Iris pigment epithelial cell (primary cell): ENCODE measurements at places on chromosomes 2 and 18.

- no peak for DNase-seq
Measured at GRCh38 chr2:138329162-138329561, 172.4 kb upstream of the SPOPL start.

GRCh38 chr2:140797718-140798117, 1333.1 kb downstream of the LRP1B start:
- DNase-seq: no peak

DNA sequence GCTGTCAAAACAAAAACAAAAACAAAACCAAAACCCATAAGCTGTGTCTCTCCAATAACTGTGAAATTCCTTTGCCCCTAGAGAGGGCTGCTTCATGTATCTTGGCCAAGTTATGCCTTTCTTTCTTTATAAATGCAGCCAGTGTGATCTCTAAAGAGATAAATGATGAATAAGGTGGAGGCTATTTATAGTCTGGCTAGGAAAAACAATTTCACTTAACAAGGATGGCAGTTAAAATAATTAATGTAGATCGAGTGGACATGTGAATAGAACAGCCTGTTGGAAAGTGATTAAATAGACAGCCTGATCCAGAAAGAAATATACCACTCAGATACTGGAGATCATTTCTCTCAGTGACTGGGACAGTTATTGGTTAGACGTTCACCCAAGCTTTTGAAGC, 1666.9 kb upstream of the CELF4 start:
- DNase-seq: no peak

DNA sequence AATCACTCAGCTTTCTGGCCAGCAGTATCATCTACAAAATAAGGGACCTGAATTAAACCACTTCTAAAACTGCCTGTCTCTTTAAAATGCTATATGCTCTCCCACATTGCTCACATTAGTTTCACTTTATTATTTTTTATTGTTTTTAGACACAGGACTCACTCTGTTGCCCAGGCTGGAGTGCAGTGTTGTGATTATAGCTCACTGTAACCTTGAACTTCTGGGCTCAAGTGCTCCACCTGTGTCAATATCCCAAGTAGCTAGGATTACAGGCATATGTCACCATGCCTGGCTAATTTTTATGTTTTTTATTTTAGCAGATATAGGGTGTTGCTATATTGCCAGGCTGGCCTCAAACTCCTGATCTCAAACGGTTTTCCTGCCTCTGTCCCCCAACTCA, 591.3 kb upstream of the ZNF804A start:
- no peak for DNase-seq

- DNase-seq: peak; percentile 20
Measured at GRCh38 chr2:171723716-171724683, 36.7 kb downstream of the DYNC1I2 start.

DNA sequence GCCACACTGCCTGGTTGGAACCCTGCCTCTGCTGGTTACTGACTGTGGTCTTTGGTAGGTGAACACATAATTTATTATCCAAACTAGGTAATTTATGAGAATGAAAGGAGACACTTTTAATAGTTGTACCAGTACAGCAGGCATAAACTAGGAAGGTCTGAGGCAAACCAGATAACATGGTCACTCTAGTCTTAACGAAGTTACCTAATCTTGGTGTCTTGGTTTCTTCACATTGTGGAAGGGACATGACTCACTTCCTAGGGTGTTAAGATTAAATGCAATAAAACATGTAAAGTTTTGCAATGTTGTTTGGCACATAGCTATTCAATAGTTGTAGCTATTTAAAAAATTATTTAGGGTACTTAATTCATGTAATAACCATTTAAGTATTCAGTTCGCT, 23.3 kb downstream of the SPTBN1 start:
- DNase-seq: peak; percentile 83

DNA sequence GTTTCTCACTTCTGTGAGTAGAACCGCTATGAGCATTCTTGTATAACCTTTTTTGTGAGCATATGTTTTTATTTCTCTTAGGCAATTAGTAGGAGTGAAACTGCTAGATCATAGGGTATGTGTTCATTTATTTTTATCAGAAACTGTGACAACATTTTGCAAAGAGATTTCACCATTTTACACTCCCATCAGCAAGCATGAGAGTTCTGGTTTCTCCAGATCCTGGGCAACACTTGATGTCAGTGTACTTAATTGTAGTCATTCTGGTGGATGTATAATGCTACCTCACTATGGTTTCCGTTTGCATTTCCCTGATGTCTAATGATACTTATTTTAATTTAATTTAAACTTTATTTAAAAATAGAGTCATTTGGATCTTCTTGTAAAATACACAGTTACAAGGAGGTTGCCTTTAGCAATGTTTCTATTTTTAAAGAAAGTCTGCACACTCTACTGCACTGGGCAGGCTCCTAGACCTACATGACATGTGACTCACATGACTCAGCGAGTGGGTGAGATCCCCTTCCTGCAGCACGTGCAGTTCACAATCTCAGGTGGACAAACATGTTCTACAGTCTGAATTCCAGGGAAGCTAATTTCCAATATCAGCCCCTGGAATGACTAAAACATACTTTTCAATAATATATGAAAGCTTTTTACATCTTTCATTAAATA, 127.0 kb upstream of the BCL2L11 start:
- no peak for DNase-seq

- no peak for DNase-seq
Measured at GRCh38 chr2:155178921-155179320, 480.4 kb downstream of the KCNJ3 start.

- DNase-seq: no peak
Measured at GRCh38 chr2:105181282-105181681, 60.3 kb upstream of the GPR45 start.

DNA sequence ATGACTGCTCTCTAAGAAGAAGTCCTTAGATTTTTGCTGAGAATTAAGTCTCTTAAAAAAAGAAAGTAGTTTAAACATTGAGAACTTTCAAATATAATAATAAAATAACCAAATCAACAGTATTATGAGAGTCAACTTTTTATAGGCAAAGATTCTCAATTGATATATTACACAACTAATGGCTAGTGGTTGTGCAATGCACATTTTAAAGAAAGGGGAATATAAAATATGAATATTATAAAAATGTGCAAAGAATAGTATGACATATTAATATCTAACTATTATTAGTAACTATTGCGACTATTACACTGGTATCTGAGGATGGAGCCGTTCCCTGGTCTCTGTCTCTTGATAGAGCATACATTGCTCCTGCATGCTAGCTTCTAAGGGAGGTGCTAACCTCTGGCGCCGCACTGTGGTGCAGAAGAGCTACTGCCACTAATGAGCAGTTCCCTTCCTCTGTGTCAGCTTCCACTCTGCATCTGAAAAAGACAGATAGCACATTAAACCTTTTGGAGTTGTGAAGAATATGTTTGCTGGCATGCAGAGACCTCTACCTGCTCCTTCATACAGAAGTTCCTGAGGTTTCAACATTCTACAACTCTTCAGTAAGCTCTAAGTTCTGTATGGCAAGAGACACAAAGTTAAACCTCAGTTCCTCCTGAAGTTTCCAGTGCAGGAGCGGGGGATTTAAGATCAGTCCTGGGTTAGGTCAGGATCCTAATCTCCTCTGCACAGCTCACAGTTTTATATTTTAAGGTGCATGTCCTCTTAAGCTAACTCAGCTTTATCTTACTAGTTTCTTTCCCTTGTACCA, 3.5 kb upstream of the SLC9A2 start:
- DNase-seq: peak; percentile 75

GRCh38 chr2:206728277-206729199, 10.3 kb upstream of the DYTN start:
- peak; percentile 42 for DNase-seq

GRCh38 chr18:22883179-22883578, 49.9 kb upstream of the RBBP8 start:
- DNase-seq: no peak

DNA sequence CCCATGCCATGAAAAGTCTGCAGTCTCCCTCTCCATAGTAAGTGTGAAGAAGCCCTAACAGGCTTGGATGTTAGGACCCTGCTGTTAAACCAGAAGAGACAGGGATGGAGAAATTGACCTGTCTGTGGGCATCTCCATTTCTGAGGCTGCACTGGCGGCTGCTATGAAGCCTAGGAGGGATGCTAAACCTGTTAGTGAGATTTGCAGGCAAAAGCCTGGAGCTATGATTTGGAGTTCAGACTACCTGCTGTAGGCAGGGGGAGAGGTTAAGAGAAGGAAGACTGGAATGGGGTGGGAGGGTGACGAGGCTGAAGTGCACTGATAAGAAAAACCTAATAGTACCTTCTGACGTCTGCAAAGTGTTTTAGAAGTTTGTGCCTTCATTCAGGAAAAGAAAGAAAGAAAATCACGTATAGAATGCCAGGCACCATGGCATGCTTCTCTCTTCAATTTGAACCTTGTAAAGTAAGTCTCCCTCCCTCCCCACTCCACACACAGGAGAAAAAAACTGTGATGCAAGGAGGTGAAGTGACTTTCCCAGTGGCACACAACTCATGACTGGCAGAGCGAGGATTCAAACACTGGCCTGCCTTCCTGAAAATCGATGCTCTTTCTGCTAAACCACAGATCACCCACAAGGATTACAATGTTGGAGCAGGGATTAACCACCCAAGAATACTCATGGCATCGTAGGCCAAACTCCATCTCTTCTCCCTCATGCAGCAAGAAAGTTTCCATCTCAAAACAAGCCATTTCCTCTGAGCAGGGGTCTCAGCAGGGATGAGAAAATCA, 98.5 kb upstream of the PKDCC start:
- DNase-seq: no peak
